ENCODE measurements at places on chromosomes 5 and 9.

GRCh38 chr9:92327283-92327850, 1.6 kb downstream of the CENPP start:
- no peak for DNase-seq

DNA sequence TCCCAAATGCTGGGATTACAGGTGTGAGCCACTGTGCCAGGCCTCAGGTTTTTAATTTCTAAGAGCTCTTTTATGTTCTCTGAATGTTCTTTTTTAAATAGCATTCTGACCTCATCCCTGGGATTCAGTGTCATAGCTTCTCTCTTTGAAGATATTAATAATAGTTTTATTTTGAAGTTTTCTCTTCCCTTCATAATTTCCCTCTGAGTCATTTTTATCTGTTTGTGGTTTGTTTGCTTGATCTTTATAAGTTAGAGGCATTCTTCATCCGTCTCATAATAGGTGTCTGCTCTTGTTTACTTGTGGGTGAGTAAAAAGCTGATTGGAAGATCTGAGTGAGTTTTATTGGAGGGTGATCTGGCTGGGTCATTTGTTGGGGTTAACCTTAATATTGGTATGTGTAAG, 12.5 kb upstream of the MAMDC2 start:
- no peak for DNase-seq

DNA sequence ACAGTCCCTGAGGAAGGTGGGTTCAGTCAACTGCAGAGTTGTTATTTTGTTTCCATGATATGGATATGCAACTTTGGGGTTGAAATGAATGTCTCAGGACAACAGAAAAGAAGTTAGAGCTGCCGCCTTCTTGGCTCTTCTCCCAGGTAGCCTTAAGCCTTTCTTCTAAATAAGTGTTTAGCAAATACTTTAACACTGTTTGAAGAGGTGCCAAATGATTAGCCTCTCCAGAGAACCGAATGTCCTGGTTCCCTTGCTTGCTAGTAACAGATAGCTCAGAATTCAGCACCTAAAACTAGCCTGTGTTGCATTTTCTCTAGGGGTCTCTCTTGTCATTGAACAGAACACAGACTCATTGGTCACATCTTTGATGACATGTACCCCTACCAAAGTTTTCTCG, 127.7 kb upstream of the PIK3R1 start:
- no peak for DNase-seq

DNA sequence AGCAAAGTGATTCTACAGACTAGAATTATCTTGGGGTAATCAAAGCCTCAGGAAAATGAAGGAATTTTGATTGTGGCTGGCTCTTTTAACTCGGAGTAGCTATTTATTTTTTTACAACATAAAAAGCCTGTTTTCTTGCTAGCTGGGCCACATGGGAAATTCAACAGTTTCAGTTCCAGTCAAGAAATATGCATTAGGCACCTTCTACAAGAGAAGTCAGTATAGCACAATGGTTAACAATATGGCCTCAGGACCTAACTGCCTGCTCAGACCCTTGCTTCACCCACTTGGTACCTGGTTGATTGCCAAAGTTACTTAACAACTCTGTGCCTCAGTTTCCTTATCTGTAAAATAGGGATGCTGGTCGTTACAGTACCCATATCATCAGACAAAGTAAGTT, 586.2 kb downstream of the ZNF608 start:
- DNase-seq: no peak

DNA sequence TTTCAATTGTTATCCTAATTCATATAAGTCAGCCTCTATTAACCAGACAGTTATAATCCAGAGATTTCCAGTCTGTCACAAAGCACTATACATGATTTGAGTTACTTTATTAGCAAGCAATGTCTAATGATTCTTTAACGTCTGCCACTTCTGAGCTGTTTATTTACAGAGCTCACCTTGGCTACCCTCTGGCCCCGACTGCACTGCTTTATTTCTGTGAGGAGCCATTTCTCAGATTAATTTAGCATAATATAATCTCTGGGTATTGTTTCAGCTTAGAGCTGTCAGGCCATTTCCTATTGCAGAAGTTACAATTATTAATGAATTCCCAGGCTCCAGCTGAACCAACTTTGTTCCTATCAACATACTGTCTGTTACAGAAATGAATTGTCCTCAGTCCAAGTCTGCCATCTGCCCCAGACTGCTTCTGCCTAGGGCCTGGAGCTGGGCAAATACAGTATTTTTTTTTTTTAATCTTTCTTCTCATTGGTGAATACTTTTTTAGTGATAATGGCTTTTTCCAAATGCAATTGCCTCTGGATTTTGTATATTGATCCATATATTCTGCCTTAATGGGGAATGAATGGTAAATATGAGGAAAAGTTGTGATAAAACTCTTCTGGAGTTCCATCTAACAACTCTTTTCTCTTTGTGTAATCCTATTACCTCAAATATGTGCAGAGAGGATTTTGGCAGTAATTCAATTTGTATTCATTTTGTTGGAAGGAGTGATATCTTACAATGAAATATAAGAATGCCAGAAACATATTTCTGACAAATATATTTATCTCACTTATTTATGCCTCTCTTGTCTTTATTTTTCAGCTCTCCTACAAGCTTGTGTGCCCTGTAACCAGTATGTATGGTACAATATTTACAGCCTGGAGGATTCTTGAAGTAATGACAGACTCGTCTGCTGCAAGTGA, 104.7 kb downstream of the FOCAD start:
- DNase-seq: no peak

DNA sequence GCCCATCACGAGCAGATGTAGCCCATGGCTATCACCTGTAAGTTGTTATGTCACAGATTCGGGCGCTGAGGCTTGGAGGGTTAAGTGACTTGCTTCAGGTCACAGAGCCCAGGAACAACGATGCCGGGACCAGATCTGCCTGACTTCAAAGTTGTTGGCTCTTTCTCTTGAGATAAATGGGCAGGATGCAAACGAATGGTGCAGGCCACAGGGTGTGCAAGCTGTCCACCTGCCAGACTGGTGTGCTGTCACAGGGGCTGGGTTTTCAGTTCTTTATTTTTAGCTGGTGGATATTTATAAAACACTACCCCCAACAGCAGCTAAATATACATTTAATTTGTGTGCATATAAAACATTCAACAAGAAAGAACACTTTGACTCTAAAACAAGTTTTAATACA, 17.7 kb upstream of the PHYKPL start:
- no peak for DNase-seq

- DNase-seq: no peak
Measured at GRCh38 chr5:148820461-148821395, 5.7 kb upstream of the ADRB2 start.

- DNase-seq: no peak
Measured at GRCh38 chr9:19199012-19199411, 31.5 kb upstream of the DENND4C start.

- DNase-seq: no peak
Measured at GRCh38 chr5:54844905-54845566, 140.4 kb downstream of the ESM1 start.
